ENCODE measurements at places on chromosomes 12 and 14.
A peak's percentile ranks its signal among the peaks of the same experiment; 100 is the strongest.

- DNase-seq, result no peak
These were observed 116.0 kb upstream of the TMEM132C start for GRCh38 chr12:128150961-128151360.

- no peak for DNase-seq
These were observed 27.8 kb downstream of the AACS start for GRCh38 chr12:125092872-125093680.

DNA sequence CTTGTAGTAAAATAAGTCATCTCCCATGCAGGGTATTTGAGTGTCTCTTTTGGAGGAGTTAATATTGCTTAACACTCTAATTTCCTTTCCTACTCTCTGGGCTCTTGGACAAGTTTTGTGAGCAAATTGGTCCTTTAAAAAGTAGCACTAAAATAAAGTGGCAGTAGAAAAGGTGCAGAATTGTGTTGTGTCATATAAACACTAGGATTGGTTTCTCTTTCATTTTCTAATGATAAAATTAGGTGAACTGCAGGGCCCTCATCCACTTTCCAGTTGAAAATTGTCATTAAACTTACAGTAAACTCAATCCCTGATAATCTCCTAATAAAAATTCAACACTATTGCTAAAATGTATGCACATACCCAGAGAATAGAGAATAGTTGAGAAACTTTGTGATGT is 42.6 kb upstream of the REP15 start:
- DNase-seq, result peak; percentile 20

GRCh38 chr14:76904100-76904739 is 78.0 kb downstream of the LRRC74A start:
- peak; percentile 96 for DNase-seq

GRCh38 chr12:31238764-31239387 is 87.1 kb downstream of the SINHCAF start:
- peak; percentile 69 for DNase-seq

- DNase-seq, result no peak
These were observed 222.3 kb downstream of the PTPRO start for GRCh38 chr12:15544589-15544988.

DNA sequence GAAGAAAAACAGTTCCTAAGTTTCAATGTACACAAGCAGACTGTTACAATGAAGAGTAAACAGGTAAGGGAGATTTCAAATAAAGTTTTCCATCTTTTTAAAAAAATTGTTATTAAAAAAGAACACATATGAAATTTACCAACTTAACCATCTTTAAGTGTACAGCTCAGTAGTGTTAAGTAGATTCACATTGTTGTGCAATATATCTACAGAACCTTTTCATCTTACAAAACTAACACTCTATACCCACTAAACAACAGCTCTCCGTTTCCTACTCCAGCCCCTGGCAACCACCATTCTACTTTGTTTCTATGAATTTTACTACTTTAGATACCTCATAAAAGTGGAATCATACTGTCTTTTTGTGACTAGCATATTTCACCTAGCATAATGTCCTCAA is 139.5 kb downstream of the SLC25A21 start:
- no peak for DNase-seq

GRCh38 chr12:91219919-91220318 is 37.3 kb upstream of the DCN start:
- no peak for DNase-seq

DNA sequence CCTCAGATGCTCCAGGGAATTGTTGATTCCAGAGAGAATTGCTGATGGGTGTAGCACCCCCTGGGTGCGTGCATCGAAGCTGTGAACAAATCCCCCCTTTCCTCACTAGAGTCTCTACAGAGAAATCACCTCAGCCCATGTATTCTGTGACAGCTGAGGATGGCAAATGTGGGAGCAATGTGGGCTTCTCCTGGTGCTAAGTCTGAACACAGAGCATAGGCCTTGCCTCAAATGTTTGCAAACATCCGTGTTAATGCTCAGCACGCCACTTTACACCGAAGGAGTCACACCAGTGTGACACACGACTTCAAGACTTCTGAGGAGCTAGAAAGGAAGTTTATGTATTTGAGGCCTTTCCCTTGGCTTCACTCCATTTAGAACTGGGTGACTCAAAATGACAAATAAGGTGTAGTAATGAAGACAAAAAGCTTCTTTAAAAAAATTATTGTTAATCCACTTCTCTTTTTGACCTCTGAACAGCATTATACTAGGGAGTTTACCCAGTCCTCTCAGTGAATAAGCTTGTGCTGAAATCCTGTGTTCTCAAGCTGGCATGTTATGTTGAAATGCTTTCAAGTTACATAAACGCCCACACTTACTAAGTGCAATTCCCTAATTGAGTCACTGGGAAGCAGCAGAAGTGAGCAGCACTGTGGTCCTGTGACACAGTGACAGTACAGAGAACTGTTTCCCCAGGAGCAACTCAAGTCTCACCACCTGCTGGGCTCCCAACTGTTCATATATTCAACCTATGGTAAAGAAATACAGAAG is 92.9 kb downstream of the FAR2 start:
- peak; percentile 94 for DNase-seq

DNA sequence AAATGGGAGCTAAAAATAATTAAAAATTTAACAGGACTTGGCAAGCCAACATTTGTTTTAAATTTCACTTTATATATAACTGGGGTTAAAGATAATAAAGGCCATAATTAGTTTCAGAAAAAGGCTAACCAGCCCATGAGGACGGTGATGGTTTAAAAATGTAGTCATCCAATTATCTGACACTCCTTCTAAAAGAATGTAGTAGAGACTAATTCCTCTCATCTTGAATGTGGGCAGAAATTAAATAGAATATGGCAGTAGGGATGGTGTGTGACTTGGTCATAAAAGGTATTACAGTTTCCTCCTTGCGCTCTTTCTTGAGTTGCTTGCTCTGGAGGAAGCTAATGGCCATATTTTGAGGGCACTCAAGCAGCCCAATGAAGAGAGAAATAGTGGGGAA is 49.1 kb upstream of the PTPRB start:
- DNase-seq, result no peak

DNA sequence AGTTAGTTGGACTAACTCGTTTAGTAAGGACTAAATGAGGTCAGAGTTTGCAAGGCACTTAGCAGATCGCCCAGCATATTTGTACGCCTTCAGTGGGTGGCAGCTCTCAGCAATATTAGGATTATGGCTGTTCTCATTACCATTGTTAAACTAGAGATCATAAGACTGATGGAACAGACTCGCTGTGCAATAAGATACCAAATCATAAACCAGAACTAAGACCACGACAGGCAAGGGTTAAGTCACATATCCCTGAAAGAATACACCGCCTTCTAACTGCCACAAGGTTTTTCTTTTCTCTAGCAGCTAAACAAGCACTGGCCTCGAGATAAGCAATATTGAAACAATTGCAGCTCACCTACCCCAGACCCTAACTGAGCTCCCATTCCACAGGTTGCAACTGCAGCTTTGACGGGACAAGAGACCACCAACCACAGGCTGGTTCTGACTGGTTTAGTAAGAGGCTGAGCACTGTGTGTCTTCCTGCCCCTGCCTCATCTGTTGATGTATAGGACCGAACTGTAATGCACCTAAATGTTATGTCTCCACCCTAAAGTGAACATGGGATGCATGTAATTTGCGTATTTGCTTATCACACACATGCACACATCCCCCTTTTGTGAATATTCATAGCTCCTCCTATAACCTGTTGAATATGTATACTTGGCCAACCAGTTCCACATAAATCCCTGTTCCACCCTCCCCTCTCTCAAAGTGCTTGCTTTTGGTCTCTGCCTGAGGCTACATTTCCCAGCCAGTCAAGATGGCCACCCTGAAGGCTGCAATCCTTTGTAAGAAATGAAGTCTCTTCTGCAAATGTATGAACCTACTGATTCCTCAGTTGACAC is 153.2 kb downstream of the CALM1 start:
- no peak for DNase-seq

DNA sequence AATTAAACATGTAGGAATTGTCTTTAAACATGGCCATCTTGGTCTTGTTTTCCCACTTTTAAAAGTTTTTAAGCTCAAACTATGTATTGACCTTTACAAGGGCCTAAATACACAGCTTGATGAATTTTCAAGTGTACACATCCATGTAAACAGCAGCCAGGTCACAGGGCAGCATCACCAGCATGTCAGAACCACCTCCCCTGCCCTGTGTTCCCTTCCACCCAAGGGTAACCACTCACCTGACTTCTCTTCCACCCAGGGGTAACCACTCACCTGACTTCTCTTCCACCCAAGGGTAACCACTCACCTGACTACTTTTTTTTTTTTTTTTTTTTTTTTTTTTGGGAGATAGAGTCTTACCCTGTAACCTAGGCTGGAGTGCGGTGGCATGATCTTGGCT is 4.6 kb downstream of the FBXW8 start:
- DNase-seq, result no peak

- DNase-seq, result peak; percentile 18
These were observed 243.2 kb downstream of the ANO6 start for GRCh38 chr12:45458854-45459807.

DNA sequence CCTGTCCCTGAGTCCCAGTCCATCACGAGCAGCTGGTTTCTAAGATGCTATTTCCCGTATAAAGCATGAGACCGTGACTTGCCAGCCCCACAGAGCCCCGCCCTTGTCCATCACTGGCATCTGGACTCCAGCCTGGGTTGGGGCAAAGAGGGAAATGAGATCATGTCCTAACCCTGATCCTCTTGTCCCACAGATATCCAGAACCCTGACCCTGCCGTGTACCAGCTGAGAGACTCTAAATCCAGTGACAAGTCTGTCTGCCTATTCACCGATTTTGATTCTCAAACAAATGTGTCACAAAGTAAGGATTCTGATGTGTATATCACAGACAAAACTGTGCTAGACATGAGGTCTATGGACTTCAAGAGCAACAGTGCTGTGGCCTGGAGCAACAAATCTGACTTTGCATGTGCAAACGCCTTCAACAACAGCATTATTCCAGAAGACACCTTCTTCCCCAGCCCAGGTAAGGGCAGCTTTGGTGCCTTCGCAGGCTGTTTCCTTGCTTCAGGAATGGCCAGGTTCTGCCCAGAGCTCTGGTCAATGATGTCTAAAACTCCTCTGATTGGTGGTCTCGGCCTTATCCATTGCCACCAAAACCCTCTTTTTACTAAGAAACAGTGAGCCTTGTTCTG is 41.6 kb downstream of the DAD1 start:
- DNase-seq, result peak; percentile 61

DNA sequence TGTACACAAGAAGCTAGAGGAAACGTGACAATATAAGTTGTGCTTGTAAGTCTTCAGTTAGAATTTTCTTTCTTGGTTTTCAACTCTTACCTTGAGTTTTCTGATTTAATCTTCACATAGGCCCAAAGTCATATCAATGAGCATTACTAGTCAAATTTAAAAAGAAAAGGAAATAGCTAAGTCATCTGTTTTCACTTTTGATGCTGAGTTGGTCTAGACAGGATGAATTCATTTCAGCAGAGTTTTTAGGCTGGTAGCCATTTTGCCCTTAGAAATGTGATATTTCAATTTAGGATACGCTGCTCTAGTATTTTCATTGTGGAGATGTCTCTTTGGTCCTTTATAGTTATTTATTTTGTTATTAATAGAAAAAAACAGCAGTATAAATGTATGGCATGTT is 44.6 kb upstream of the KRAS start:
- DNase-seq, result no peak

DNA sequence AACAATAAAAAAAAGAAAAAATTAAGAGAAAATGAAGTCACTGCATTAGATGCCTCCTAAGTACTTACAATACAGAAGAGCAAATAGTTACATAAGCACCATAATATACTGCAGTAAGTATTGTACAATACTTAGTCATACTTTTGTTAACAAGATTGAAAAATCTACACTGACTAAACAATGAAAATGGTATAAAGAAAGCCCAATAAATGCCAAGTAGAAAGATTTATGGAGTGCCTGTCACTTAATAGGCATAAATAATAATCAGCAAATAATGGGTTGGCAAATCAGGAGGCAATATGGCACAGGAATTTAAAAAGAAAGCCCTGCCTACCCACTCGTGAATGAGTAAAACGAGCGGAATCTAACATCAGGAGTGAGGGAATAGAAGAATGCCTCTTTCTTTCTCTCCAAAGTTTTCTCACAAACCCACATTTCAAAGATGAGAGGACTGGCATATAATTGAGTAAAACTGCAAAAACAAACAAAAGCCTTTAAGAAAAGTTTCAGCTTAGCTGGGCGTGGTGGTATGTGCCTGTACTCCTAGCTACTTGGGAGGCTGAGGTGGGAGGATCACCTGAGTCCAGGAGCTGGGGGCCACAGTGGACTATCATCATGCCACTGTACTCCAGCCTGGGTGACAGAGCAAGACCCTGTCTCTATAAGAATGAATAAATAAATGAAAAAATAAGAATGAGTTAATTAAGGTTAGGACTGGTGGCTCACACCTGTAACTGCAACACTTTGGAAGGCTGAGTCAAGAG is 36.1 kb downstream of the CRY1 start:
- peak; percentile 16 for DNase-seq

DNA sequence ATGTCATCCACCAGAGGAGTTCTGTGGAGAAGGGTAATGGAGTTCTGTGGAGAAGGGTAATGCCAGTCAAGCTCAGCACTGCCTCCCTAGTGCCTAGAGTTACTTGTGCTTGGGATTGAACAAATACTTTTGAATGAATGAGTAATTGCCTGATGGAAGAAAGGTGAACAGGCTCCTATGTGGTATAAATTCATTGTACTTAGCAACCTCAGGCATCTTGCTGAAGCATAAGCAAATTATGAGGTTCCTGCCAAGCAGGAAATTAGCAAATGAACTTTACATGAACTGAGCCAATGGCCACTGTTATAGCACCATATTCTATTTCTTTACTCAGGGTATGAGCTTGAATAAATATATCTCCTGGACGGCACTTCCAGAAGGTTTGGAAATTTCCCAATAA is 1047.2 kb downstream of the SLC6A15 start:
- no peak for DNase-seq

GRCh38 chr12:120125792-120126634 is 9.5 kb upstream of the RAB35 start:
- peak; percentile 29 for DNase-seq

DNA sequence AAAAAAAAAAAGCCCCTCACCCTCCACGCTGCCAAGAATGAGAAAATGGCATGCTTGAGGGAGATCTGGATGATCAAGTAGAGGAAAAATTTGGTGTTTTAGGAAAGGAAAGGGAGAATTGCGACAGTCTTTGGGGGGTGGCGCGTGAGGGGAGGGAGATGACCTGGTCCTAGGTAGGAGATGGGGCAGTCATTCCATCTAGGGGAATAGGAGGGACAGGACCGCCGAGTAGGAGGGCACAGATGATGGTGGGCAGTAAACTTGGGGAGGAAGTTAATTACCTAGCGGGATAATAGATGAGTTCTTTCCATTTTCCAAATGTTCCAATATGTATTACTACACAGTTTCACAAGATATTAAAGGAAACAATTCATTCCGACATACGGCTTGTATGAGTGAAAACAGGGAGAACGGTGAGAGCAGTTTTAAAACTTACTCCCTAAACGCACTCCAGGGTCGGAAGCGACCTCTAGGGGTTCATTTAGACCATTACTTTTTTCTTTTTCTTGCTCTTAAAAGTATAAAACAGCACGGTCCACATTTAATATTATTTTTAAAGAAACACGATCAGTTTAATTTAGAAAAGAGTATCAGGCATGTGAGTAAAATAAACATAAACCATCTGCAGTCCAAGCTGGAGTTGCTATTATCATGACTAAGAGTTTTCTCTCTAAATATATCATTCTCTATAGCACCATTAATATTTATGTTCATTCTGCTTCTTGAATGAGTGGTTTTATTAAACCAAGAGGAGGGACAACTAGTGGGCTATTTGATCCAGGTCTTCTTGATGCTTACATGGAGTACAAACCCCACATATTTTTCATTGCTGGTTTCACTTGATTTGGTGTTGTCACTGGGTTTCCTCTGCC is 3.0 kb upstream of the FNTB start:
- DNase-seq, result peak; percentile 59
